ENCODE measurements at places on chromosomes 2 and 18.

DNA sequence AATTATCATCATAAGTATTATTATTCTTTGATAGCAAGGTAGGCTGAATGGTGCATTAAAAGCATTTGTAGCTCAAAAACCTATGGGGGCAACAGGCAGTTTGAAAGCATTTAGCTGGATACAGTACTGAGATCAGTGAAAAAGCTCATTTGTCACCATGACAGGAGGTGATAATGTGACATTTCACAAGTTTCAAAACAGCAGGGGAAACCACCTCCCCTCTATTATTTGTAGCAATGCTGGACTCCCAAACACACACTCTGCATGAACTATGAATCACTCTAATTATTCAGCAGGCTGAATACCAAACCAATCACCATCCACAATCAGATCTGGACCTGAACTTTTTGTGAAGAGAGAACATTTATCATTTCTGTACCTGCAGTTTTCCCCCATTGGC, 63.4 kb downstream of the MYO5B start:
- DNase-seq, result no peak

DNA sequence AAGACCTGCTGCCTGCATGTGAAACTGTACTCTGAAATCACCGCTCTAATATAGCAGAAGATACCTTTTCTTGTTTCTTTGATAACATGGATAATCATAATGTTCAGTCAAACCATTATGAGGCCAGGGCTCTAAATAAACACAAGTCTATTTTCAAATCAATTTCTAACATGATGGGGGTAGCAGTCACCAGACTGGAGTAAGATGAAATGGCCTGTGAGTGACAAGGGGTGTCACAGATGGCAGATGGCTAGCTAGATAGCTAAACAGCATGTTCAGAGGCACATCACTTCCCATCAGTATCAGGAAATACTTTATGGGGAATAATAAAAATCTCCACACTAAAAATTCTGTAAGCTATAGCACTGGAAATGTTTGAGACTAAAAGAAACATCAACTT, 14.0 kb downstream of the MBD2 start:
- DNase-seq, result no peak

DNA sequence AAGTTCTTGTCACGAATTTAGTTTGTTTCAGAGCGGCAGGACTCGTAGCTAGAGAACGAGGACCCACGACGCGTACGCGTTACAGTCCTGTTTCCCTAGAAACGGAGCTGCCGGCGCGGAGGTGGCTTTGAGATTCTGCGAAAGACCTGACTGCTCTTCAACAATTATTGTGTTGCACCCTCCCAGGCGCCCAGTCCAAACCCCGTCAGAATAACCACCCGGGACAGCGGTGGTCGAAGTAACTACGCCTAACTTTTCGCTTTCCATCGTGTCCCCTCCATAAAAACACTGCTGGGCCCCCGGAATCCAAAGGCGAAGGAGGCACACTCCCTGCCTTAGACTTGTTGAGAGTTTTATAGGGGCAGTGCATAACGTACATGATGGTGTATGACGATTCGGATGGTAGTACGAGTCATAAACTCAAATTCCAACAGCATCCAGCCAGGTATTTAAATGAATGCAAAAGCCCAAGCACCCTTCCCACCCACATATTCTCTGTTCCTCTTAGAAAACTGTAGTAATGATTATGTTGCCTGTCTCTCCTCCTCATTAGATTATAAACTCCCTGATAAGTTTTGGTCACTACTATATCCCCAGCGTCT, 651 bp upstream of the STAM2 start:
- DNase-seq, result no peak

- no peak for DNase-seq
Measured at GRCh38 chr18:9708057-9708433, at the start of gene RAB31. Gene RAB31, plus strand, starts transcription at chr18:9708301. Its CDS starts 105 bp downstream, at chr18:9708406.

GRCh38 chr2:189213250-189213649, 33.7 kb upstream of the COL5A2 start:
- DNase-seq, result no peak

Data from stimulated activated CD8-positive, alpha-beta memory T cell treated with anti-CD3 and anti-CD28 coated beads, Interleukin-7, amount 100 ng/mL, for 24 hours (primary cell).